Stimulated activated CD4-positive, alpha-beta T cell treated with anti-CD3 and anti-CD28 coated beads, Interleukin-2, amount 100 ng/mL, for 4 hours (primary cell): ENCODE measurements at places on chromosomes 7 and 10.

DNA sequence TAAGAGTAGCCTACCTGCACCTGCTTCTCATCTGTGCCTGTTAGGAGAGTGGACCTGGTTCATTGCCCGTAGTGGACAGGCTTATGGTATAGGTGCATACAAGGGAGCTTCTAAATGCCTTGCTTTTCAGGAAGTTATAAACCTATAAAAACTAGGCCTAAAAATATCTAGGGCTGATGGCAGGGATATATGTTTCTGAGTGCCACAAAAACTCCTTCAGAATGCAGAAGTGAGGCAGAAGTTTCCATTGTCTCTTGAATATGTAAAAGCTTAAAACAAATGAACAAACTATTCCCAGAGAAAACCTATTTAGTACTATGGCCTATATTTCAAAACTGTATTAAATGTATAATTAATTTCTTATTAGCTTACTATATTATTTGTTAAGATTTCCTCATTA lies 91.8 kb downstream of the RNLS start:
- no peak for DNase-seq

GRCh38 chr10:69270990-69271389 lies 7.3 kb upstream of the HK1 start:
- no peak for DNase-seq

- no peak for DNase-seq
Measured at GRCh38 chr7:91280185-91280584, 16.0 kb downstream of the FZD1 start.

GRCh38 chr7:106504645-106505044 lies 156.3 kb downstream of the CCDC71L start:
- peak; percentile 15 for DNase-seq

- DNase-seq, result no peak
Measured at GRCh38 chr7:115635376-115635775, 395.2 kb downstream of the TFEC start.

GRCh38 chr10:125983161-125983560 lies 86.8 kb downstream of the FANK1 start:
- no peak for DNase-seq

GRCh38 chr7:139673230-139673629 lies 104.6 kb downstream of the HIPK2 start:
- no peak for DNase-seq

GRCh38 chr10:27637601-27638000 lies 108.0 kb downstream of the MKX start:
- DNase-seq, result no peak

DNA sequence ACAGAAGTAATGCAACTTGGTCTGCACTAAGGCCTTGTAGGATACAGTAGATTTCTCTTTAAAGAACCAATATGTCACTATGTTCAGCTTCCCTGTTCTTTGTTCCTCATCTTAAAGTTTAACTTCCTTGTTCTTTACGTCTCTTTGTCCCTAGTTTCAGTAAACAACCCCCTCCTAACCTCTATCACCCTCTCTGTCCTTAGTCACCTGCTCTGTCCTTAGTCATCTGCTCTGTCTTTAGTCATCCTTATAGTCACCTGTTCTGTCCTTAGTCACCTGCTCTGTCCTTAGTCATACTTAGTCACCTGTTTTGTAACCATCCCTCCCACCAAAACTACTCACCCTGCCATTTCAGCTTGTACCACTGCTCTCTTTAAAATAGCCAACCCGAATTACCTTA lies 144.6 kb upstream of the TMEM106B start:
- no peak for DNase-seq

DNA sequence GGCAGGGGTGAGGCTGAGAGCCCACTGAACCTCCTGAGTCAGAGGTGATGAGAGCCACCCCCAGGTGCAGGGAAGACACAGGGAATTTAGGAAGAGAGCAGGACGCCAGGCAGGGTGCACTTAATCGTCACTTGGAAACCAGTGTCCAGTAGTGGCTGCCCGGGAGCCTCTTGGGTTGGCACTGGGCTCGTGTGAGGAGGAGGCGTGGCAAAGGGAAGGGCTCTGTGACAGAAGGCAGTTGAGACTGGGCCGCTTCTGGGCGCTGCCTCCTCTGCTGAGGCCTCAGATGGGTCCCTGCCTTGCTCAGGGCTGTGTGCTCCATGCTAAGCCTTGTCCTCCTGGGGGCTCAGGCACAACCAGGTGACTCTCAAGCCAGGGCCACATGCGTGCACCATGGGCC lies 13.3 kb downstream of the RET start:
- no peak for DNase-seq

- DNase-seq, result no peak
Measured at GRCh38 chr10:26837139-26837538, 23.6 kb downstream of the ABI1 start.

DNA sequence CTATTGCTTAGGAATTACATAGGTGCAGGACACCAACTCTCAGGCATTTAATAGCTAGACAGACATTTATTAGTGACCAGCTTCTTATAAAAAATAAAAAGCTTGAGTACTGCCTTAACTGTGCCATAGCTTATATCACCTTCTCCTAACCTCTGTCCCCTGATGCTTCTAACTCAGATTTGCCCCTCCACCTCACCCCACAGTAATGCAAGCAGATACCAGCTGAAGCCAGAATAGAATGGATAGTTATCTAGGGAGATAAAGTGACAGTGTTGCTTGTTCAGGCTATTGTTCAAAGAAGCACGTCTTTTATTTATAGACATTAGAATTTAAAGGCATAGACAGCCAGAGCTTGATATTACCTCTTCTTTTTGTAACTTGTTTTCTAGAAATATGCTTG lies 99.6 kb upstream of the GLCCI1 start:
- DNase-seq, result no peak

DNA sequence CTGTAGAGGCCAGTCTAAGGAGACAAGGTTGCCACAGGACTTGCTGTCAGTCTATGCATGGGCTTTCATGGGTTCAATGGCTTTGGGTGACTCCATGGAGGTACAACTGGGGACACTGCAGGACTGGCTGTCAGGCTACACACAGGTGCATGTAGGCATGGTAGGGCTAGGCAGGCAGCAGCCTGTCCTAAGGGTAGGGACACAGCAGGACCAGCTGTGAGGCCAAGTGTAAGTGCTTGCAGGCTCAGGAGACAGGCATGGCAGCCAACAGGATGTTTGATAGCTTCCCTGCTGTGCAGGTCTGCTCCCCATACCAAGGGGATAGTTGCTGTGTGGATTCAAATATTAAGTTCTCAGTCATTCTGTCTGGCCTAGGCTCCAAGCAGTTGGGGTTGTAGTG lies 181.0 kb upstream of the NPY start:
- no peak for DNase-seq

DNA sequence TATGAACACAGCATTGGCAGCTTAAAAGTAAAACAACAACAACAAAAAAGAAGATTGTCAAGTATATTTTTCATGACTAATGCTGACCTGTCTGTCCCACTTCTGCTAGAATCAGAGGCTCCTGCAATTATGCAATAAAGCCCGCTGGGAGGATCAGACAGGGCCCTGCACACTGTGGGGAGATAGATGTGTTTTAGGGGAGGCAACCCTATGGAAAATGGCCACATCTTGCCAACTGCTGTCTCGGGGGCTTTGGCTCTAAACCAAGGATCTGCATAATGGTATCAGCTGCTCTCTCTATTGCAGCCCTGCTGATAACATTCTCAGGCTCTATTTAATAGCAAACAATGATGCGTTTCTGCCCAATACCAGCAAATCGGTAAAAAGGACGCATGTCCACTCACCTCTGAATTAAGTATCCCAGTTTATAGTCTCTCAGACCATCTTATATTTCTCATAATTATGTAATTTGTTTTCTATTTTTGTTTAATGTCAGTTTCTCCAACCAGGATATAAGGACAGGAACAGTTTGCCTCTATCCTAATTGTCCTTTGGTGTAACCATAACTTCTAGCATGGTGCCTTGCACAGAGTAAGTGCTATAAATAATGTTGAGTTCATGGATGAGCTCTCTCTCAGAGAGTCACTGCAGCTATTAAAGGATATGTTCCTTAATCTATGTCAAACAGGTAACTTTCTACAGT lies 15.3 kb upstream of the PRKAR2B start:
- no peak for DNase-seq
